ENCODE measurements at places on chromosomes 1 and 21. TPM values are rescaled to one million over a fixed set of nuclear protein-coding genes. Genes with fewer than 3 reads are reported as not detected.

DNA sequence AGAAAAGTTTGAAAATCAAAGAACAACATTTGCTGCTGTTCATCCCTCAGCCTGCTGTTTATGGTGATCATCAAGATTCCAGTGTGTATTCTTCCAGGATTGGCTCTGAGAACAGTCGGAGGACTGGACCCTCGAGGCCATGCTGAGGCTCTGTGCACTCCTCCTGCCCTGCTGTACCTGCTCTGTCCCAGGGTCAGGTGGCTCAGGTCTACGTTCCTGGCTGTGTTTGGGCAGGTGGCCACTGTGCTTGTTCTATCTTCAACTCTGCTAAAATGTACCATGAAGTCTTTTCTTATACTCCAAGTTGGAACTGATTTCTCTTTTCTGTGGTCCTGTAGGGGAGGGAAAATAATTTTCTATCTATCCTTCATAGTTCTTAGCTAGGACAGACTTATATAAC lies 175.9 kb downstream of the RWDD3 start:
- no peak for DNase-seq

GRCh38 chr1:66570196-66570595 lies 36.2 kb downstream of the SGIP1 start:
- DNase-seq, result no peak

DNA sequence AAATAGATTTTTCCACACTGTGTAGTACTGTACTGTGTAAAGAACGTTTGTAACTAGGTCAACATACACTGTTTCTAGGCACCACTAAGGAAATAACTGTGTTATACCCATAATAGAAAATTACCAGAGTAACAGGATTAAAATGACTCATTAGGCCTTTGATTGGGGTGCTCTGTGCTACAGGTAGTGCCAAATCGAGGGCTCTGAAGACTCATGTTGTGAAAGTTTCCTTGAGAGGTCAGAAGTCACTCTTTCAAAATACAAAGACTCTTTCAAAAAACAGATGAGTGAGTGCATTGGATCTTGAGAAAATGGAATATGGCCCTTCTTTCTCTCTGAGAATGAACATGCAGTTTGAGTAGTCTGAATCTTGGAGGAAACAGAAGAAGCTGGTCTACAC lies 143.0 kb downstream of the MRPL39 start:
- DNase-seq, result no peak

- no peak for DNase-seq
These were observed 219.2 kb downstream of the RRAGC start for GRCh38 chr1:38640371-38640770.

- DNase-seq, result no peak
These were observed 39.9 kb upstream of the SLC19A1 start for GRCh38 chr21:45582128-45582527.

The NBPF4 gene
- total RNA-seq, result not detected

DNA sequence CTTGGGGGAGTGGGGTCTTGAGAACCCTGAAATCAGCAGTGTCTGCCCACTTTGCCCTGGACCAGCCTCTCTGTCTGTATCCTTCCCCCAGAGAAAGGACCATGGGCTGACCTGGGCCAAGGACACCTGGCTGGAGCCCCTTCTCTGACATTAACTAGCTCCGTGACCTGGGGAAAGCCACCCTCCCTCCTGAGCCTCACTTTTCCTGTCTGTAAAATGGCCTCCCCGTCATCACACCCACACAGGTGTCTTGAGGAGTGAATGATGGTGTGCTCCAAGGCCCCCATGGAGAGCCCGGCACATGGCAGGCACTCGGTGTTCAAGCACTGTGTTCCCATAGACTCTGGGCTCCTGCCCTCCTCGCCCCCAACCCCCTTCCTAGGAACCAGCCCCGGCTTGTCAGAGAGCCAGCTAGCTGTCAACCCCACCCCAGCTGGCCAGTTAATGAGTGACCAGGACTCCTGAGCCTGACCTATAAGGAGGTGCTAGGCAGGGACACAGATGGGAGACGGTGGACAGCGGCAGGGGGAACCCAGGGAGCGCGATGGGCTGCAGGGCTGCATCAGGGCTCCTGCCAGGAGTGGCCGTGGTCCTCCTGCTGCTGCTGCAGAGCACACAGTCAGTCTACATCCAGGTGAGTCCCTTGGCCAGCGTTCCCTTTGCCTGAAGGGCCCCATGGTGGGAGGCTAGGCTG lies at the start of gene GUCA2B:
Gene GUCA2B, plus strand, starts transcription at position 504 of the 694 bp plus-strand sequence. Its CDS starts 41 bp downstream, at position 545.
- no peak for DNase-seq

The SH2D5 gene
- 3.2 TPM for total RNA-seq

The SETSIP gene
- not detected for total RNA-seq

The UMODL1 gene
- total RNA-seq, result not detected
